Left forelimb (tissue), 1 donor: ENCODE measurements at places on chromosomes 3 and 15.

- no peak for DNase-seq
Measured at GRCh38 chr3:29936054-29936453, 655.2 kb downstream of the RBMS3 start.

DNA sequence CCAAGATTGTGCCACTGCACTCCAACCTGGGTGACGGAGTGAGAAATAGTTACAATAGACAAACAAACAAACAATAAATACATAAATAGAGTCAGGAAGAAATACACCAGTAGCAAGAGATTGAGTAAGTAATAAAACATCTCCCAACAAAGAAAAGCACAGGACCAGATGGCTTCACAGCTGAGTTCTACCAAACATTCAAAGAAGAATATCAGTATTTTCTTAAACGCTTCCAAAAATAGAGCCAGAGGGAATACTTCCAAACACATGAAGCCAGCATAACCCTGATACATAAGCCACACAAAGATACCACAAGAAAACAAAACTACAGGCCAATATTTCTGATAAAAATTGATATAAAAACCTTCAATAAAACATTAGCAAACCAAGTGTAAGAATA is 30.7 kb upstream of the IGSF10 start:
- DNase-seq = no peak

DNA sequence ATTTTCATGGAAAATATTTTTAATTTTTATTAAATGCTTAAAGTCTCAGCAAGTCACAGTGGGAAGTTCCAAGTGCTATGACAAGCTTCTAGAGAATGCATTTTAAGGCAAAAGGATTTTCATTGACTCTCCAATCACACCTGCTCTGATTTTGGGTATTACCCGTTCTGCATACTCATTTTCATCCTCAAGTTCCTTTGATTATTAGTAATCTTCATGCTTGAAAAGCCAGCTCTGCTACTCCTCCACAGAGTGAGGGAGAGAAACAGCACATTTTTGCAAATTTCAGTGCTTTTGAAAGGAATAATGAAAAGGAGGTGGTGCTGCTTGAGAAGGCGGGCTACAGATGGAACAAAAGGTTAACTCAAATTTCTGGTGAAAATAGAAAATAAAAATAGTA is 450.7 kb downstream of the NSUN3 start:
- DNase-seq = no peak

DNA sequence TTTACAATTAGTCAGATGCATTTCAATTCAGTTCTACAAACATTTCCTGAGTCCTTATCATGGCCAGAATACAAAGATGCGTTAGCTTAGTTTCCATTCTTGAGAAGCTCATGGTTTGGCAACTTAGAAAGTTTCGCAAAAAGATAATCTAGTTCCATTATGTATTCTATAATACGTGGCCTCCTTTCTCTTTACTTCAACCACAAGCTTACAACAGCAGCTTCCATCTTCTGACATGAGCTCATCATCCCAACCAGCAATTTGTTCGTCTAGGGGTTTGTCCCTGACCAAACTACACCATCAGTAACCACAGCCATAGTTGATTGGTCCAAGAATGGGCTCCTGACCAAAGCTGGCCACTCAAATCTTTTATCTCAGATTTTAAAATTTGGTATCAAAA is 267.6 kb upstream of the TBC1D5 start:
- no peak for DNase-seq

- no peak for DNase-seq
Measured at GRCh38 chr15:36877796-36878683, 222.3 kb downstream of the MEIS2 start.

GRCh38 chr3:174675406-174675805 is 183.7 kb upstream of the NAALADL2 start:
- DNase-seq = no peak

DNA sequence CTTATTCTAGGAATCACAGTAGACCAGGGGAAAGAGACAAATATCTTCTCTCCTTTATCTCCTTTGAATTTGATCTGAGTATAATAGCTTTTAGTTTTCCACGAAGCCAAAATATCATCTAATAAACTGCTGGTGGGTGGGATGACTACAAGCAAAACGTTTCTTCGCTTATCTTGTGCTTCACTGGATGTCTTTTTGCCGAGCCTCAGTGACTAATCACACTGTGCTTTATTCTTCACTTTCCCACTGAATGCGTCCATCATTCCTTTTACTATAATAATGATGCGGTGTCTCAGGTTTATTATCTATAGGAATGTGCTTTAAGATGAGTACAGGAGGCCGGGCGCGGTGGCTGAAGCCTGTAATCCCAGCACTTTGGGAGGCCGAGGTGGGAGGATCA is 32.5 kb downstream of the CEP152 start:
- no peak for DNase-seq

GRCh38 chr15:25422021-25422420 is 16.8 kb downstream of the UBE3A start:
- no peak for DNase-seq

DNA sequence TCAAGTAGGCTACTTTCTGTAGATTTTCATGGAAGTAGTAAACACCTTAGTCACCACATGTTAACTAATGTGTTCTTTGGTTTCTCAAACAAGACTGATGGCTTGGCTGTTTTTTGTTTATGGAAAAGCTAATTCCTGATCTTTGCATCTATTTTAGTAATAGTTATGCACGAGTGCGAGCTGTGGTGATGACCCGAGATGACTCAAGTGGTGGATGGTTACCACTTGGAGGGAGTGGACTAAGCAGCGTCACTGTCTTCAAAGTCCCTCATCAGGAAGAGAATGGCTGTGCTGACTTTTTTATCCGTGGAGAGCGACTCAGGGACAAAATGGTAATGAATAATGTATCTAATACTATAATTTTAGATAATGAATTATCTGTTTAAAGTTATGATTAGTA is 46.6 kb downstream of the SPRED1 start:
- no peak for DNase-seq

DNA sequence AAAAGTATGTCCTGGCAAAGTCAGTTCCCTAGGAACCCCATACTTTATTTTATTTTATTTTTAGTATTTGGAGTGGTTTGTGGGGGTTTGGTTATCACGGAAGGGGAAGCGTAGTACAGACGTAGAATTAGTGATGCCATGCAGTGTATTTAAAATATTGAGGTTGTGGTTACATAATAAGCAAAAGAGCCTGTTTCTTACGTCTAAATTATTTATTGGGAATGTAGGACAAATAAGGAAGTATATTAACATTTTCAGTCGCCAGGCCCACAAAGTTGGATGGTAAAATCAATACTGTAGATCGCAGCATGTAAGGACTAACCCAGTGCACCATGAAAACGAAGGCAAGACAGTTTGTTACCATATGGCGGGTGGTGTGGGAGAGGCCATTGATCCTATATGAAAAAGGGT is 558 bp downstream of the DTWD1 start:
- DNase-seq = no peak

- DNase-seq = no peak
Measured at GRCh38 chr3:144018776-144019175, 47.2 kb downstream of the DIPK2A start.

GRCh38 chr15:90036806-90037510 is 35.8 kb downstream of the ZNF710 start:
- peak; percentile 44 for DNase-seq

DNA sequence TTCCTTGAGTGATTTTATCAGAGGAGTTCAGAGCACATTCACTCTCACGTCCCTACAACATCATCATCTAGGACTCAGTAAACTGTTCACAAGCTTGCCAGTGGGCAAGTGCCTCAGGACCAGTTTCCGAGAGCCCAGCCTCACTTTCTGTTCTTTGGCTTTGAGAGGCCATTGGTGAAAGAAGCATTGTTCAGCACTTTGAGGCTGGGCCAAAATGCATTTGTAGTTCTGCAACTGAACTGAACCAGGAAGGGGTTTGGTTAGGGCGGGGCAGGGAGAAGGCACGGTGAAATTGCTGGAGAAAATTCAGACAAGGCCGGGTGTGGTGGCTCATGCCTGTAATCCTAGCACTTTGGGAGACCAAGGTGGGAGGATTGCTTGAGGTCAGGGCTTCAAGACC is 222.1 kb upstream of the CHRM5 start:
- DNase-seq = no peak

DNA sequence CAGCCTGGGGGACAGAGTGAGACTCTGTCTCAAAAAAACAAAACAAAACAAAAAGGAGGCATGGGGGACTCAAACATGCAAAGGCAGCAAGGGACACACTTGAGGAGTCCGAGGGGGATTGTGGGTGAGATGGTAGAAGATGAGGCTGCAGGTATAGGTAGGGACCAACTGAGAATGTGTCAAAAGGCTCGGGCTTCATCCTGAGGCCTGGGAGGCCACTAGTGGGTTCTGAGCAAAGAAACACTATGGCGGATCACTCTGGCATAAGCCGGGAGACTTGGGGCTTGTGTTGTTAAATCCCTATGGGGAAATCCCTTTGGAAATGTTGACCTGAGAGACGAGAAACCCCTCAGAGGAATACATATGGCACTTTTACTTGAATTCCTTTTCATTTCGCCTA is 21.2 kb downstream of the ZNF710 start:
- peak; percentile 40 for DNase-seq

- peak; percentile 68 for DNase-seq
Measured at GRCh38 chr3:196423044-196423781, 9.0 kb downstream of the UBXN7 start.

- DNase-seq = no peak
Measured at GRCh38 chr3:49173116-49173791, 1.9 kb downstream of the KLHDC8B start.

- DNase-seq = no peak
Measured at GRCh38 chr15:62534996-62535395, 369.9 kb upstream of the C2CD4B start.

GRCh38 chr3:138187296-138188012 is at the start of gene ARMC8:
Gene ARMC8 (plus strand): TSS chr3:138187301. CDS start chr3:138187555, 254 bp downstream.
- peak; percentile 89 for DNase-seq

GRCh38 chr3:53516339-53516738 is 21.9 kb downstream of the CACNA1D start:
- DNase-seq = no peak

- no peak for DNase-seq
Measured at GRCh38 chr3:35651426-35651825, 12.1 kb downstream of the ARPP21 start.

GRCh38 chr15:32818758-32819447 is 101.1 kb downstream of the GREM1 start:
- DNase-seq = no peak

DNA sequence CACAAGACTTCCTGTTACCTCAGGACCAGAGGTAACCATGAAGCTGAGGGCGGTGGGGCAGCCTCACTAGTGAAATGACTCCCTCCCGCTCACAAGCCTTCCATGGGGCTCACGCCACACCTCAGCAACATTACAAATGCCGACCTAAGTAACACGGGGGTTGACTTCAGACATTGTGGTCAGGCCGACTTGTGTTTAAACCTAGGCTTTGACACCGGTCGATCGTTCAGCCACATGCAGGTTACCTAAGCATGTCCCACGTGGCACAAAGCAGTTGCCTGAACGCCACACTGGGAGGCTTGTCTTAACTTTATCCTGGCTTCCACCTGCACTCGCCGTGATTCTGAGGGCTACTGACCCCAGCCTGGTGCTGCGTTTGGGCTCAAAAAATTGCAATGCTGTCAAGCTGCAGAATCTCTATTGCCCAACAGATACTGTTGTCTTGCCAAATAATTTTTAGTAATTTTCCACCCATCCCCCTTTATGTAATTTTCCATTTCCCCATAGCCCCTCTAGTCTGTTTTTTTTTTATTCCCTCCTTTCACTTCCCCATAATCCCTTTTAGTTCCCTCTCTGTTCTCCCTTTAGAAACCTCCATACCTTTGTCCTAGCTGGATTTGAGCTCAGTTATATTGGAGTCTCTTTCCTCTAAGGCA is 158.6 kb upstream of the RGMA start:
- DNase-seq = no peak

GRCh38 chr3:54846119-54846518 is 81.7 kb downstream of the LRTM1 start:
- no peak for DNase-seq

- no peak for DNase-seq
Measured at GRCh38 chr3:141795276-141795675, 32.1 kb downstream of the GRK7 start.

DNA sequence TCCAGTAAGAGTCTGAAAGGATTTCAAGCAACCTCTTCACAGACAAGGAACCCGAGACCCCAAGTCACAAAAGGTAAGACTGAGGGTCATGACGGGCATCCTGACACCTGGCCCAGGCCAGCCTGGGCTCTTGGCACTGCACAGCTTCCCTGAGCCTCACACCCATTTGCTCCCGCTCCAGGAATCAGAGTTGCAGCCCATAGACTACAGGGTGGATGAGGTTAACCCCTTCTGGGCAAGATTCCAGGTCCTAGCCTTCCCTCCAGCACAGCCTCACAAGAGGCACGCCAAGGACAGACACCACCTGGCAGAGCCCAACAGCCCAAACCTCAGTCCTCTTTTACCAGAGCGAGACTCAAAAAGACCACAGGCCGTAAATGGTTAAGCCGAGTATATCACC is 36.2 kb downstream of the RBPMS2 start:
- DNase-seq = no peak

DNA sequence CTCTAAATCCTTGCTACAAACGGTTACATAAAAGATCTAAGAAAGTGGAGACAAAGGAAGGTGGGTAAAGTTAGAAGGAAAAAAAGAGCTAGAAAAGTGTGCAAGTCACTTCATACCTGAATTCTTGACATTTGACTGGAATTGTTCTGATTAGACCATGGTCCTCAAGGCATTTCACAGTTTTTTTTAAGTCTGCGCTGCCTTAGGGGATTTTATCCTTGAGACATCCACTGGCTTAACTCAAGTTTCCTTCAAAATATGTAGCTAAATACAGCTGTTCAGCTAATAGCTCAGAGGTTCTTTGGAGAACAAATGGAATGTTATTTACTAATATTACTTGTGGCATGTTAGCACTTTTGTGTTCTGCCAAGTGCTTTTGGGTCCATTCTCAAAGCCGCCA is 236.9 kb downstream of the TP63 start:
- no peak for DNase-seq

GRCh38 chr15:26449291-26449690 is 323.6 kb downstream of the GABRB3 start:
- DNase-seq = no peak

GRCh38 chr15:48877630-48878595 is at the start of gene EID1:
Gene EID1 (plus strand): TSS chr15:48878134. CDS start chr15:48878177, 43 bp downstream.
- DNase-seq = peak; percentile 95

GRCh38 chr3:64203216-64203615 is 22.1 kb downstream of the PRICKLE2 start:
- no peak for DNase-seq

- DNase-seq = no peak
Measured at GRCh38 chr3:105622169-105622568, 246.6 kb downstream of the CBLB start.

GRCh38 chr15:62773369-62774165 is 269.0 kb upstream of the TPM1 start:
- DNase-seq = no peak

DNA sequence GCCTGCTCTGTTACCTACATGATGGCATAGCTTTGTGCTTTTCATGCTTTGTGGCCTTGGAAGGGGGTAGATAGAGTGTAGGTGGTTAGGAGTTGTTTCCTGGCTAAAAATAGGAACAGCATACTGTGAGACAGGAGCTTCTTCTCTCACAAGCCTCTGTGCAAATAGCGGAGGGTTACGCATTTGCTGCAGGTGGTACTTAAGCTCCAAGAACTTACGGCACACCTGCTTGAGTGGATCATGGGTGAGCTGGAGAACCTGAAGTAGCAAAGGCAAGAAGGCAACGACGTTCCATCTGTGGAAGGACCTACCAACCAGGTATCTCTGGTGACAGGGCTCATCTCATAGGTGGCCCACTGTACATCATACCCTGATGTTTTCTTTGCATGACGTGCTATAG is 66.0 kb downstream of the ST6GAL1 start:
- DNase-seq = no peak
